ENCODE measurements at places on chromosomes 7 and 10. TPM values are rescaled to one million over a fixed set of nuclear protein-coding genes. Genes with fewer than 3 reads are reported as not detected.

Gene DNAJB9
- total RNA-seq, result 6.6 TPM

Gene ZNF727
- not detected for total RNA-seq

Gene HNRNPF
- 358 TPM for total RNA-seq

Gene TLX1
- 2.3 TPM for total RNA-seq

Gene SP8
- 63.6 TPM for total RNA-seq

Gene SPAM1
- total RNA-seq, result not detected

DNA sequence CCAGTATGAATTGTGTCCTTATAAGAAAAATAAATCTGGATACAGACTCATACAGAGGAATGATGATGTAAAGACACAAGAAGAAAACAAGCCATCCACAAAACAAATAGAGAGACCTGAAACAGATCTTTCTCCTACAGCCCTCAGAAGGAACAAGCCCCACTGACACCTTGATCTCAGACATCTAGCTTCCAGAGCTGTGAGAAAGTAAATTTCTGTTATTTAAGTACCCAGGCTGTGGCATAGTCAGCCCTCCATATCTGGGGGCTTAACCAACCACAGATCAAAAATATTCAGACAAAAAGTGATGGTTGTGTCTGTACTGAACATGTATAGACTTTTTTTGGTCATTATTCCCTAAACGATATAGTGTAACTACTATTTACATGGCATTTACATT is 23.9 kb upstream of the ANKRD1 start:
- no peak overlapping the region for H3K27ac ChIP-seq
- no peak for DNase-seq
- H3K4me3 ChIP-seq, result no peak overlapping the region
- no peaks in the 10 kb centered on the region for H3K36me3 ChIP-seq
- no peaks in the 10 kb centered on the region for H3K4me1 ChIP-seq

DNA sequence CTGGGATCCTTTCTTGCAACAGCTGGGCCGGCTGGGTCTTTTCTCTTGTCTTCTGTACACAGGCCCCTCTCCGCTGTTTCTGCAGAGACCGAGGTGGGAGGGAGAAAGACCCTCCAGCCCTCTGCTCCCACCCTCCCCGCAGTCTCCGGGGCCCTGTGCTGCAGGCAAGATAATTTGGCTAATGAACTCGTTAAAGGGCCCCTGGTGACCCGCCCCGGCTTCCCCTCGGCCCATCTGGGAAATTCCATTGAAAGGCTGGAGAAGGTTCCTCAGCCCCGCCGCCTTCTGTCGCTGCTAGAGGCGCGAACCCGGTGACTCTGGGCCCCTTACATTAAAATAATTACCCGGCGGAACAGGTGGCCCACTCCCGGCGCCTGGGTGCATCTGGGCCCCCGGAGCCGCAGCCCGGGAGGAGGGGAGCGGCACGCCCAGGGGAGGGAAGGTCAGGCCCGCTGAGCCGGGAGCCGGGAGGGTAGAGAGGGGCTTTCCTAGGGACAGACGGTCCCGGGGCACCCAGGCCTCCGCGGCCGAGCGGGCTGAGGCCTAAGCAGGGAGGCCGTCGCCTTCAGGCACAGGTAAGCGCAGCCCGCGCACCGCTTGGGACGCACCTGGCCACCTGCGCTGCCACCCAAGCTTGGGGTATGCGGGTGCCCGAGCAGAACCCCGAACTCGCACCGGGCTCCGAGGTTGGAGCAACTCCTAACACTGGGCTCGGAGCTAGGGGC is 7.3 kb upstream of the MNX1 start:
- no peak for DNase-seq
- H3K27me3 ChIP-seq, result peaks cover 100% of the 10 kb centered on the region
- H3K36me3 ChIP-seq, result no peaks in the 10 kb centered on the region
- H3K27ac ChIP-seq, result no peak overlapping the region
- peak overlapping the region; percentile 33 for H3K4me3 ChIP-seq

Gene FAM241B
- total RNA-seq, result 28.9 TPM

- H3K4me1 ChIP-seq, result peaks cover 29% of the 10 kb centered on the region
- DNase-seq, result no peak
- H3K27ac ChIP-seq, result no peak overlapping the region
- H3K27me3 ChIP-seq, result no peaks in the 10 kb centered on the region
- peak overlapping the region; percentile 75 for H3K4me3 ChIP-seq
- H3K36me3 ChIP-seq, result no peaks in the 10 kb centered on the region
These were observed 745 bp upstream of the ORAI2 start for GRCh38 chr7:102432442-102433218.

- H3K4me1 ChIP-seq, result no peaks in the 10 kb centered on the region
- no peak for DNase-seq
- no peak overlapping the region for H3K4me3 ChIP-seq
- no peaks in the 10 kb centered on the region for H3K27me3 ChIP-seq
- H3K27ac ChIP-seq, result no peak overlapping the region
These were observed 67.7 kb upstream of the NEUROD6 start for GRCh38 chr7:31408140-31408729.
